ENCODE measurements at places on chromosomes 16 and 17. TPM values are rescaled to one million over a fixed set of nuclear protein-coding genes. Genes with fewer than 3 reads are reported as not detected.

- H3K27ac ChIP-seq: no peak overlapping the region
- H3K4me3 ChIP-seq: no peak overlapping the region
- no peak for DNase-seq
These were observed 1.0 kb downstream of the GSDMA start for GRCh38 chr17:39963829-39964228.

DNA sequence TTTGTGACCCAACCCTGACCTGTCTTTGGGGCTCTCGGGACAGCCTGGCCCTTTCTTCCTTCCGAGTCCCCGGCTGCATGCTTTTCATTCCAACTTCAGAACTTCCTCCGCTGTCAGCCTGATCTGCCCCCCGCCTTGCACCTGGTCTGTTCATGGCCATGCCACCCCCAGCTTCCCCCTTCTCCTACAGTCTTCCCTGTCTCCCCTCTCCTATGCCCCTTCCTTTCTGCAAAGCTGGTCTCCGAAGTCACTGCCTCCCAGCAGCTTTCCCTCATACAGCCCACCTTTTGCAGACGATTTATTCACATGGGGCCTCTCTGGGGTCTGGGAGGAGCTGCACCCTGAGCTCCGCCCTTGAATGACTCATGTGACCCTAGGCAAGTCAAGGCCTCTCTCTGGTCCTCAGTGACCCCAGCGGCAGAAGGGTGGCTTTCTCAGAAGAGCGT, 47.1 kb upstream of the SDK2 start:
- no peak overlapping the region for H3K4me3 ChIP-seq
- DNase-seq: no peak
- H3K27ac ChIP-seq: no peak overlapping the region
- H3K36me3 ChIP-seq: no peaks in the 10 kb centered on the region
- no peaks in the 10 kb centered on the region for H3K4me1 ChIP-seq

DNA sequence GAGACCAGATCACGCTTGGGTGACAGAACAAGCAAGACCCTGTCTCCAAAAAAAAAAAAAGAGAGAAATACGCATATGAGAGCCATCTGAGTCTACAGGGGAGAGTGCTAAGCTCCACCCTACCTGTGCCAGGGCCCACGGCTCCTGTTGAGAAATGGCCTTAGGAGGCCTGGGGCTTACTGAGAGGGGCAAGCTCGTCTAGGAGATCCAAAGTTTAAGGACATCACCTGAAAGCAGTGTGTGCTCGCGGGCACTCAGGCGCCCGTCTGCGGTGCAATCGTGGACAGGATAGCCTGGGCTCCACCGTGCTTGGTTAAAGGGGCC, 14.5 kb upstream of the BAIAP2 start:
- no peak overlapping the region for H3K4me3 ChIP-seq
- DNase-seq: no peak
- H3K36me3 ChIP-seq: no peaks in the 10 kb centered on the region
- no peak overlapping the region for H3K27ac ChIP-seq
- no peaks in the 10 kb centered on the region for H3K27me3 ChIP-seq
- H3K4me1 ChIP-seq: peaks cover 10% of the 10 kb centered on the region

- H3K27me3 ChIP-seq: no peaks in the 10 kb centered on the region
- H3K4me1 ChIP-seq: no peaks in the 10 kb centered on the region
- no peaks in the 10 kb centered on the region for H3K36me3 ChIP-seq
These were observed 1034.0 kb upstream of the EEF2KMT start for GRCh38 chr16:6131526-6132050.

DNA sequence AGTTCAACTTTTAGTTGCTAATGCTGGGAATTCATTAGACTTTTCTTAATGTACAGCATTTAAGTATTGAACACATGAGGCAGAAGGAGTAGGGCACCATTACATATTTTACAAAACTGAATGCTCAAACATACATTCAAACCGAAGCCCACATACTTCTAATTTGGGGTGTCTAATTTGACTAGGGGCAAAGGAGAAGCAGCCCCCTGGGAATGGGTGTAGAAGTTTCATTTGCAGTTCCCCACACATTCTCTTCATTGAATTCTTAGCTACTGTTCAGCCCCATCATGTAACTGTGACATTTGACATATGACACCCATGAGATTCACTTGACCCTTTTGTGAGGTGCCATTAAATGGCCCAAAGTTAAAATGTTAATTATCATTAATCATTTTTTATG, 16.4 kb downstream of the IRX6 start:
- H3K4me3 ChIP-seq: no peak overlapping the region
- no peak overlapping the region for H3K27ac ChIP-seq
- no peaks in the 10 kb centered on the region for H3K4me1 ChIP-seq
- H3K36me3 ChIP-seq: no peaks in the 10 kb centered on the region

DNA sequence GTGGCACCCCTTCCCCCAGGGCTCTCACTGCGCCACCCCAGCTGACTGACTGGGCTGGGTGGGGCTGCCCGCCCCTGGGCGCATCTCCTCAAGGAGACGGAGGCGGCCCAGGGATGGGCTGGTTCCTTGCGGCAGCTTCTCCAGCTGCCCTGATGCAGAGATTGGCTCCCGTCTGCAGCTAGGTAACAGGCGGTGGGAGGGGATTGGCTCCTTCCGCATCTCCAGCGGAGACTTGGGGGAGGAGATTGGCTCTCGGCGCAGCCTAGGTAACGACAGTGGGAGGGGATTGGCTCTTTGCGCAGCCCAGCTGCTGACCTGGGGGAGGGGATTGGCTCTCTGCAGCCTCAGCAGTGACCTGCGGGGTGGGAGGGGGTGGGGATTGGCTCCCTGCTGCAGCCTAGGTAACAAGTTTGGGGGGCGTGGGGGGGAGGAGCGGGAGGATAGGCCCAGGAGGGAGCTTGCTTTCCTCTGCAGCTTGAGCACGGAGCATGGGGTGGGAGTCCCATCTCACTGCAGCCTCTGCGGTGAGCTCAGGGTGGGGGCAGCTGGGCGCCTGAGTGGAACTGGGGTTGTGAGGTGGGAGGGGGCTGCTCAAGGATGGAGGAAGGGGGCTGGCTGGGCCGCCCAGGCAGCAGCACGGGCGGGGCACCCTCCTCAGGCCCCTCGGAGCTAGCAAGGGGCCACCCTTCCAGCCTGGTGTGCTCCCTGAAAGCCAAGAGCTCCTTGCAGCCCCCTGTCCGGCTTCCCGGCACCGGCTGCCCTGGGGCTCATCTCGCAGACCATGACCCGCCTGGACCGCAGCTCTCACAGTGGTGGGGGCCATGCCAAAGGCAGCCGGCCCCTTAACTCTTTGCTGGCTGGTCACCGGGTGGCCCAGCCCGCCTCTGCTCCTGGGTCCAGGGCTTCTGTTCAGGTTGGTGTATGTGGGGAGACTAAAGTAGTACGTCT, 6.4 kb downstream of the NFE2L1 start:
- H3K4me1 ChIP-seq: peaks cover 65% of the 10 kb centered on the region
- no peaks in the 10 kb centered on the region for H3K27me3 ChIP-seq
- DNase-seq: peak; percentile 88
- H3K4me3 ChIP-seq: peak overlapping the region; percentile 26

GRCh38 chr17:70767102-70767701, 597.9 kb downstream of the KCNJ2 start:
- no peak overlapping the region for H3K4me3 ChIP-seq
- H3K4me1 ChIP-seq: no peaks in the 10 kb centered on the region
- DNase-seq: no peak
- no peaks in the 10 kb centered on the region for H3K27me3 ChIP-seq
- no peaks in the 10 kb centered on the region for H3K36me3 ChIP-seq

- H3K36me3 ChIP-seq: no peaks in the 10 kb centered on the region
- no peak overlapping the region for H3K27ac ChIP-seq
- peak; percentile 13 for DNase-seq
- H3K4me1 ChIP-seq: no peaks in the 10 kb centered on the region
These were observed 21.6 kb upstream of the METRNL start for GRCh38 chr17:83057793-83058265.

The BRICD5 gene
- total RNA-seq: 2.0 TPM

The SLX1A gene
- 46.7 TPM for total RNA-seq

The KLHL10 gene
- total RNA-seq: not detected

The AFMID gene
- 140 TPM for total RNA-seq

The DNAI2 gene
- total RNA-seq: not detected
